ENCODE measurements at places on chromosomes 4 and X.

DNA sequence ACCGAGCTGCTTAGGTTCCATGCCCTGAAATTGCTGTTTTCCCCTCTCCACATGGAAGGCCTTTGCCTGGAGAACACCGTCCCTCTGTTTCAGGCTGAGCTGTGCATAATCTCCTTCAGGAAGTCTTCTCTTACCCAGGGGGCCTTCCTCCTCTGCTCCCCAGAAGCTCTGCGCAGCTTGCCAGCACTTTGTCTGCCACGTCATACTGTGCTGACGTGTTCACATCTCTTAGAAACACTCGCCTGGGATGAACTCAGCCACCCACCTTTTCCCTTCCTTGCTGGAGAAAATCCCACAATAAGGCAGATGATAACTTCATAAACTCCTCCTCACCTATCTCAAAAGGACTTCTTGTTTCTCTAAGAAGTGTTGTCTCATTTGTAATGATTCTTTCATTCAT, 110.7 kb downstream of the ARHGAP10 start:
- no peak for DNase-seq

- DNase-seq = no peak
These were observed 390.9 kb downstream of the ADAM29 start for GRCh38 chr4:175309041-175309440.

DNA sequence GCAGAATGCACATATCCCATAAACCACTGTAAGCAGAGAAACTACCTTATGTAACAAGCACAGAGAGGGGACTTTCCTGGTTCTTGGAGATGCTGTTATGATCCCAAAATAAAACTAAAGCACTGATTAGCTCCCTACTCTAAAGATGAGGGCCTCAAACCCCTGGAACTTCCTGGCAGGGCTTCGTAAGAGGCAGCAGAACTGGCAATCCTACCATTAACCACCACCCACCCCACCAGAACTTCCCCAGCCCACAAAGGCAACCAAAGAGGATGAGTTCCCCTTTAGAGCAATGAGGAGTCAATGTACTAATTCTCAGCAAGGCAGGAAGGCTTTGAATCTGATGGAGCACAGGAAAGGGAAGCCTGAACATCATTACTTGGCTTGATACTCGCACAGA, 436.5 kb upstream of the FRG1 start:
- no peak for DNase-seq

DNA sequence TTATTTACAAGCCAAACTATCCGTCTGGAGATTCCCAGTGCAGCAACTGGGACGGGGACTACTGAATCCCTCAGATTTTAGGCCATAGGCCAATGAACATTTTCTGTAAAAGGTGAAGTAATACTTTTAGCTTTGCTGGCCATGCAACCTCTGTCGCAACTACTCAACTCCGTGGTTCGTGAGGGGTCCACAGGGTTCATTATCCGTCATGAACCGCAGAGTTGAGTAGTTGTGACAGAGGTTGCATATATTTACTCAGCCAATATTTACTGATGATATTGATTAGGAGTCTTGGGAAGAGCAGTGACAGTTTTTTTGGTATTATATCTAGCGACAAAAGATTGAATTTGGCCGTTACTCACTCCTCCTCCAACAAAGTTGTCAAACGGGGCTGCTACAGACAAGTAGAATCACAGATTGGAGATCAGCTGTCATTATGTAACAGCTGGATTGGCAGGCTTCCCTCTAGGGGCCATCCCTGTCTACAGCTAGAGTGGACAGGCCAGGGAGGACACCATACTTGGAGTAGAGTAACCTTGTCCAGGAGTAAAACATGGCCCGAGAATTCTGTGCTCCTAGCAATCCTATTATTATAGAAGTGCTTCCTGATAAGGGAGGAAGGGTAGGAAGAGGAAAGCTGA, 37.2 kb upstream of the CD38 start:
- DNase-seq = no peak

- no peak for DNase-seq
These were observed 78.7 kb upstream of the SLC7A11 start for GRCh38 chr4:138320831-138321230.

- no peak for DNase-seq
These were observed 60.2 kb downstream of the SEPSECS start for GRCh38 chr4:25100021-25100555.

GRCh38 chr4:87058356-87059073, 123.7 kb downstream of the AFF1 start:
- peak; percentile 33 for DNase-seq

DNA sequence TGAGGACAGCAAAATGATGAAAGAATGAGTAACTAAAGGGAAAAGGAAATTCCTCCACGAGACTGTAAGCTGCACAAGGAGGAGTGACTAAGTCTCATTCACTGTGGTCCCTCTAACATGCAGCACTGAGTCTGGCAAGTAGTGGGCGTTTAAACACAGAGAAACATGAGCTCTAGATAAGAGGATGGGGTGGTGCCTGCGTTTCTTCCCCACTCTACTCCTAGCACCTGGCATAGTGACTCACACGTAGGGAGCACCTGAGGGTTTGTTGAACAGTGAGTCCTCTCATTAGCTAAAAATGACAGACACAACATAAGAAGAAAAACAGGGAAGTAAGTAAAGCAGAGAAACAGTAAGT, 105.8 kb upstream of the CBR4 start:
- DNase-seq = no peak

- DNase-seq = no peak
These were observed 53.7 kb downstream of the ZFX start for GRCh38 chrX:24203072-24203808.

DNA sequence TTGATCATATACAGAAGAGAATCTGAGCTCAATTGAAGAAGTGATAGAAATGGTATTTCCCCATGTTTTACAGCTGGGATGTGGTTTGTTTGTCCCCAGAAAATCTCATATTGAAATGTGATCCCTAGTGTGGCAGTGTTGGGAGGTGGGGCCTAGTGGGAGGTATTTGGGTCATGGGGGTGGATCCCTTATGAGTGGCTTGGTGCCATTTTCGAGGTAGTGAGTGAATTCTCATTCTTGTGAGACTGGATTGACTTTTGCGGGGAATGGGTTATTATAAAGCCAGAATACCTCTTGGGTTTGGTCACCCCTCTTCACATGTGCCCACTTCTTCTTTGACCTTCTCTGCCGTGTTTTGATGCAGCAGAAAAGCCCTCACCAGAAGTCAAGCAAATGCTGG, 29.6 kb upstream of the PAGE1 start:
- no peak for DNase-seq

GRCh38 chrX:36510736-36511135, 497.4 kb upstream of the FAM47C start:
- DNase-seq = no peak

GRCh38 chr4:124591637-124592036, 120.9 kb downstream of the ANKRD50 start:
- no peak for DNase-seq

DNA sequence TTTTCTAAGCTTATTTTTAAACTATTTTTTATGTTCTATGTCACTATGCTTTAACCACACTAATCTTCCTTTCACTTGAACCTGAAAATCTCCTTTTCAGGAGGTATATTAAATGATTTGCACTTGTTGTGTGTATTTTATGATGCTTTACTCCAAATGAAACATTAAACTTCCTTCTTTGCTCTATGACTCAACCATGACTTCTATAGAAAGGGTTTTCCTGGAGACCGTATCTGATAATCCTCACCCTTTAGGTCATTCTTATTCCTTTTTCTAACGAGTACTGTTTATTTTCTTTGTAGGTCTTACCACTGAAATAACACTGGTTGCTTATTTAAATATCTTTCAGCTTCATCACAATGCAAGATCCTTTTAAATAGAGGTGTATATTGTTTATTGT, 1163.2 kb downstream of the PCDH18 start:
- no peak for DNase-seq

GRCh38 chrX:96722781-96723180, 38.1 kb downstream of the DIAPH2 start:
- DNase-seq = no peak

- no peak for DNase-seq
These were observed 719 bp upstream of the BGN start for GRCh38 chrX:153494061-153494460.

- no peak for DNase-seq
These were observed 836.6 kb upstream of the PRKX start for GRCh38 chrX:4550018-4550417.

- no peak for DNase-seq
These were observed 48.0 kb downstream of the SEPTIN11 start for GRCh38 chr4:76997532-76997931.

- no peak for DNase-seq
These were observed 120.2 kb upstream of the NDP start for GRCh38 chrX:44093431-44093830.

- DNase-seq = no peak
These were observed 20.9 kb upstream of the AMELX start for GRCh38 chrX:11272290-11272689.

DNA sequence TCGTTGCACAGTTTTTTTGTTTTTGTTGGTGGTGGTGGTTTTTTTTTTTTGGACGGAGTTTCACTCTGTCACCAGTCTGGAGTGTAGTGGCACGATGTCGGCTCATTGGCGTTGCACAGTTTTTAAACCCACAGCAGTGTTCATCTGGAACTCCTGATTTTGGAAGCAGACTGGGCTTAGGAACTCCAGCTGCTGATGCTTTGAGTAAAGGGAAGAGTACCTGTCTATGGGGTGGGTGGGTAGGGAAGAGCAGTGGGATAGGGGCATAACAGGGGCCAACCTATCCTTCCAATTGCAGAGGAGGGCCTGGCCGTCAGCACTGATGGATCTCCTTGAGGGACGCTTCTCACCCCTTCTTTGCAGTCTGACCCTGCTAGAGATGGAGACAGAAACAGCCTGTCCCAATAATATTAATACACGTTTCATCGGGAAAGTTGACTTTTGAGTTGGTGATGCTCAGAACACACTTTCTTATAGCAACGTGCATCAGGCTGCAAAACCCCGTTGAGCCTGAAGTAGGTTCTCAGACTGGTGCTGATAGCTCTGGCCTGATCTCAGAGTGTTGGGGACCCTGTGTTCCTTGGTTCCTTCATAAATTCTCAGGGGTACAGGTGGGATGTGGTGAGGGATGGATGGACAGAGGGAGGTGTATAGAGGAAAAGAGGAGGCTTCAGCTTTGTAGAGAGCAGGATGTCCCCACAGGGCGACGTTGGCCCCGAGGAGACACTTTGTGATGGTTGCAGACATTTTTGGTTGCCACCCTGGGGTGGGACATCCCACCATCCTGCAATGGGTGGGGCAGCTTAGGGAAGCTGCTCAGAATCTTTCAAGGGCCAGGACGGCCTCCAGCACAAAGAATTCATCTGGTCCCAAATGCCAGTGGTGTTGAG, 2.3 kb downstream of the CD99 start:
- DNase-seq = no peak

GRCh38 chr4:48509543-48509942, 19.5 kb downstream of the ZAR1 start:
- DNase-seq = no peak

Data from nephron progenitor cell (in vitro differentiated cells).